Activated CD4-positive, alpha-beta memory T cell treated with anti-CD3 and anti-CD28 coated beads for 36 hours (primary cell): ENCODE measurements at places on chromosomes 13 and 19. TPM values are rescaled to one million over a fixed set of nuclear protein-coding genes. Genes with fewer than 3 reads are reported as not detected.

KLF16 gene
- 24.2 TPM for total RNA-seq

CCNA1 gene
- total RNA-seq = 0.87 TPM

ARRDC5 gene
- 0.12 TPM for total RNA-seq

SPACA4 gene
- total RNA-seq = not detected

GDF15 gene
- total RNA-seq = not detected

DHDH gene
- total RNA-seq = 2.8 TPM

DNA sequence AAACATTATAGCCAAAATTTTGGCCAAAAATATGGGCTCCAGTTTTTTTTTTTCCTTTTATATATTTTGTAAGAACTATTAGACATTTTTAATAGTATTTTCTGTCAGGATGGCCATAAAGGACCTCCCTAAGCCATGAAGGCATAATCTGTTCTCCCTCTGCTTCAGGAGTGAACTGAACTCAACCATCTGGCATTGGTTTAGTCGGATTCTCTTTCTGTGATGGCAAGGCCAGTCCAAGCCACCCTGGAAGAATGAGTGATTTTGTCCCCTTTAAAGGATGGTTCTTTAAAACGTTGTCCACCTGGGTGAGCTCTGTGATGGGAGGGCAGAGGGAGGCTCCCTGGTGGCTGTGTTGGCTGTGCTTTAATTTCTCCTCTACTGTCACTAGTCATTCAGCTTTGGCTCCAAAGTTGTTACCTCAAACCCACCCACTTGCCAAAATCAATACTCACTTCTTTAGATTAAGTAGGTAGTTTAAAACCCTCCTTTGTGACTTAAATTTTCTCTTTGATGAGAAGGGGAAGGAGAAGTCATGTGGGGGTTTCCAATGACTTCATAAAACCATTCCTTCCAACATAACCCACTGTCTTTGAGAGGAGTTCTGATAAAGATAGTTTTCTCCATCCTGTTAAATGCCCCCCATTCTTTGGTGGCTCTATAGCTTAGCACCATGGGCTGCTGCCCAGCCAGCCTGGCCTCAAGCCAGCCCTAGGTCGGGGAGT, 4.4 kb downstream of the TNFRSF19 start:
- no peak for DNase-seq

GRCh38 chr19:1910177-1910576, 5.0 kb downstream of the ADAT3 start:
- DNase-seq = no peak

- DNase-seq = no peak
Observed at GRCh38 chr19:8557642-8558238, 19.5 kb downstream of the MYO1F start.

DNA sequence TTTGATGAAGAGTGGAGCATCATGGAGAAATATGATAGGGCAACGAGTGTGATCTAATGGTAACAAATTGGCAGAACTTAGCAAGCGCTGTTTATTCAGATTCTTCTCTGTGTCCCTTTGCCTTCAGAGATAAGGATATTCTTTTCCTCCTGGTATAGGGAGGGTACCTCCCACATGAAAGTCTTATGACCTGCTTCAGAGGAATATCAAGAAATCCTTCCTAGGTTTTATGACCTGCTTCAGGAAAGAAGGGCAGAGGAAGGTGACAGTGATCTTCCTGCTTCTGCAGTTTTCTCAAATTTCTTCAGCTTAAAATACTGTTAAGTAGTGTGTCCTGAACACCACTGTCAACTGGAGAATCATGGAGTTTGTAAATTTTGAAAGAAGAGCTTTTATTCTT, 144.3 kb downstream of the DNAJC15 start:
- no peak for DNase-seq

DNA sequence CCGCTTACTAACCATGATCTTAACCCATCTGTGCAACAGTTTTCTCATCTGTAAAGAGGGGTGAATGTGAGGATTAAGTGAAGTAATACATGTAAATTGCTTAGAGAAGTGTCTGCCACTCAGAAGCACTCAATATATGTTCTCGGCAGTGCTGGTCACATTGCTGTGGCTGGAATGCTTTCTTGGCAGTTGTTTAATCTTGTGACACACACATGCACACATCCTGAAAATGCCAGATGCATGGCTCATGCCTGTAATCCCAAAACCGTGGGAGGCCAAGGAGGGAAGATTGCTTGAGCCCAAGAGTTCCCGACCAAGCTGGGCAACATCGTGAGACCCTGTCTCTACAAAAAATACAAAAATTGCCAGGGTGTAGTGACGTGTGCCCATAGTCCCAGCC, 4.9 kb upstream of the DMKN start:
- no peak for DNase-seq

GRCh38 chr19:10228393-10228792, 2.7 kb downstream of the S1PR2 start:
- no peak for DNase-seq

GRCh38 chr13:51714663-51715168, 89.2 kb downstream of the DHRS12 start:
- DNase-seq = no peak

- DNase-seq = no peak
Observed at GRCh38 chr13:66076417-66076816, 1153.7 kb downstream of the PCDH9 start.

- DNase-seq = no peak
Observed at GRCh38 chr13:72221276-72221962, 354.4 kb upstream of the DACH1 start.

- no peak for DNase-seq
Observed at GRCh38 chr13:20157151-20157796, 3.6 kb downstream of the GJA3 start.

- no peak for DNase-seq
Observed at GRCh38 chr13:74550039-74550438, 415.8 kb upstream of the KLF12 start.

DNA sequence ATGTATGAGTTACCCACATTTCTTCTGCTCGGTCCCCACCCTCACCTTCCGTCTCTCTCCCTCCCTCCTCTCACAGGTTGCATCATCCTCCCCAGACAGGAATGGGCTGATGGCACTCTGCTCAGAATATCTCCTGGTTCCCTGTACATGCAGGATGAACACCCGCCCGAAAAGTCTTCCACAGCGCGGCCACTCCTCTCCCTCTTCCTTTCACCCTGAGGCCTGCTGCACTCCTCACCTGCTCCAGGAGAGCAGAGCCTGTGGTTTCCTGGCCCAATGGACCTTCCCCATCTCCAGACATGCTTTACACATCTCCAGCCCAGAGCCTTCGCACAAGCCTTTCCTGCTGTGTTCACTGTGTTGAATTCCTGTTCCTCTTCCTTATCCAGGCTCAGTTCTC, 40.9 kb downstream of the GSX1 start:
- no peak for DNase-seq

- no peak for DNase-seq
Observed at GRCh38 chr13:110225609-110226574, 81.1 kb downstream of the COL4A1 start.

DNA sequence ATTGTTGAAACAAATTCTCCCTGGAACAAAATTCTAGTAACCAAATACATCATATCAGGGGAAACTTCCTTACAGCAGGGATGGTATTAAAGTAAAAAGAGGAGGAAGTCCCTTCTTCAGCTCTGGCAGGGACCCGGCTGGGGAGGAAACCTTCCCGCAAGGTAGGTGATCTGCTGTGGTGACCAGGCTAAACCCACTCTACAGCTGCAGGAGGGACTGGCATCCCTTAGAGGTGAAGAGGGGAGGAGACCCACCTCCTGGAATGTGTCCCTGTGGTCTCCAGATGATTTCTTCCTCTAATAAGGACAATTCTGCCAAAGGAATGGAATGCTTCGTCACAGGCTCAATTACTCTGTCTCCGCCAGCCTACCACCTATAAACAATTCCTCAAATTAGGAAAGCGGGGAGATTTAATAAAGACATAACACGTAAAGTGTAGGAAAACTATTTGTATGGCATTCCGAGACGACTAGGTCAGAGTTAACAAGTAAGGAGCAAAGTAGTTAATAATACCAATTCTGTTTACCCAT, 637 bp upstream of the PDS5B start:
- peak; percentile 12 for DNase-seq

DNA sequence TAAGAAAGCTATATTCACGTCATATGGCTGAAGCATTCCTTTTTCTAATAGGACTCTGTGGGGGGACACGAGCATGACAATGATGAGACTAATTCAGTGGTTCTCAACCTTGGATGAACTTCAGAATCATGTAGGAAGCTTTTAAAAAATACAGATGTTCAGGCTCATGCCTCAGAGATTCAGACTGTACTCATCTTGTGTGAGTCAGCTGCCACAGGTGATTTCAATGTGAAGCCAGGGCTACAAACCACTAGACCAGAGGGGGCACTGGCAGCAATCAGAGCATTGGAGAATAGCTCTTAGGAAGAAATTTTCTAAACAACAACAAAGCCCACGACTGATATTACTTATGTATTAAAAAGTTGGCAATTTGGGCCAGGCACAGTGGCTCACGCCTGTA, 91.7 kb downstream of the SERP2 start:
- no peak for DNase-seq

DNA sequence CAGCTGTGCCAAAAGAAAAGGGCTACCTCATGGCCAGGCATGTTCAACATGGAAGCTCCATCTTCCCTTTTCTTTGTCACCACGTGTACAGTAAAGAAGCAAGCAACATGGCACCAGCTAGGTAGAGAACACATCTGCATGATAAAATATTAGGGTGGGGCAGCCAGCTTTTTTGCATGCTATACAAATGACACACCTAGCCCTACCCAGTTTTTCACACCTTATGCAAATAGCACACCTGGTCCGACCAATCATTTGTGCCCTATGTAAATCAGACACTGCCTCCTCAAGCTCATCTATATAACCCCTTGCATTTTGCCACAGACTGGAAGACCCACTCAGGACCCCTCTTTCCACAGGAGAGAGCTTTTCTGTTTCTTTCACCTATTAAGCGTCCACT, 85.5 kb downstream of the STOML3 start:
- no peak for DNase-seq

DNA sequence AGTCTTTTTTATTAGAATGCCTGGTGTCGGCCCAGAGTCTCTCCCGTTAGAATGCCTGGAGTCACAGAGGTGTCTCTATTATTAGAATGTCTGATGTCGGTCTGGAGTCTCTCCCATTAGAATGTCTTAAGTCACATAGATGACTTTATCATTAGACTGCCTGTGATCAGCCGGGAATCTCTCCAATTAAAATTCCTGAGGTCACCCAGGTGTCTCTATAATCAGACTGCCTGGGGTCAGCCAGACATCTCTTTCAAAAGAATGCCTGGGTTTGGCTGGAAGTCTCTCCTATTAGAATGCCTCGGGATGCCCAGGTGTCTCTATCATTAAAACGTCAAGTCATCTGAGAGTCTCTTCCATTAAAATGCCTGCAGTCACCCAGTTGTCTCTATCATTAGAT, 1493.9 kb downstream of the UQCRFS1 start:
- DNase-seq = no peak

DNA sequence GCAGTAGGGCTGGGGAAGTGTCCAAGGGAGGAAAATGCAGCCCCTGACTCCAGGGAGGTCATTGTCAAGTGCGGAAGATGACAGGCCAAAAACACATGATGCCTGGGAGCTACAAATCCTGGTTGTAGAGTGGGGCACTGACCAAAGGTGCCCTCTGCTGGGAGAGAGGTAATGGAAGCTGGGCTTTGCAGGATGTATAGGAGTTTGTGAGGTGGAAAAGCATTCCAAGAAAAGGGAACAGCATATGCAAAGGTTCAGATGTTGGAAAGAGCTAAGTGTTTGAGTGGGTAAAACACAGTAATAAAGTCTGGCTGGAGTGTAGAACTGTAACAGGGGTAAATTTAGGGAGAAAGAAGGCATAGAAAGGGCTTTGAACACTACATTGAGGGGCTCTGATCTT, 46.9 kb upstream of the PTPRS start:
- DNase-seq = no peak
